ENCODE measurements at places on chromosomes 13 and 19.

DNA sequence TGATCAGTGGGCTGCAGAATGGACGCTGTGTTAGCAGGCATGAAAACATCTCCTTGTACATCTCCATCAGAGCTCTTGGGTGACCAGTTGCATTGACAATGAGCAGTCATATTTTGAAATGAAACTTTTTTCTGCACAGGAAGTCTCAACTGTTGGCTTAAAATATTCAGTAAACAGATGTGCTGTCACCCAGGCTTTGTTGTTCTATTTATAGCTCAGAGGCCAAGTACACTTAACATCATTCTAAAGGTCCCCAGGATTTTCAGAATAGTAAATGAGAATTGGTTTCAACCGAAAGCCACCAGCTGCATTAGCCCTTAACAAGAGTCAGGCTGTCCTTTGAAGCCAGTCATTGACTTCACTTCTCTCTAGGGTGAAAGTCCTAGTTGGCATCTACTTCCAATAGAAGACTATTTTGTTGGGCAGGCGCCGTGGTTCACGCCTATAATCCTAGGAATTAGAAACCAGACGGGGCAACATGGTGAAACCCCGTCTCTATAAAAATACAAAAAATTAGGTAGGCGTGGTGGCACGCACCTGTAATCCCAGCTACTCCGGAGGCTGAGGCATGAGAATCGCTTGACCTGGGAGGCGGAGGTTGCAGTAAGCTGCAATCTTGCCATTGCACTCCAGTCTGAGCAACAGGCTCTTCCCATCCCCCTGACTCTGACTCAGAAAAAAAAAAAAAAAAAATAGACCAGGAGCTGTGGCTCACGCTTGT, 7.9 kb upstream of the PDE4A start:
- DNase-seq: peak; percentile 26

DNA sequence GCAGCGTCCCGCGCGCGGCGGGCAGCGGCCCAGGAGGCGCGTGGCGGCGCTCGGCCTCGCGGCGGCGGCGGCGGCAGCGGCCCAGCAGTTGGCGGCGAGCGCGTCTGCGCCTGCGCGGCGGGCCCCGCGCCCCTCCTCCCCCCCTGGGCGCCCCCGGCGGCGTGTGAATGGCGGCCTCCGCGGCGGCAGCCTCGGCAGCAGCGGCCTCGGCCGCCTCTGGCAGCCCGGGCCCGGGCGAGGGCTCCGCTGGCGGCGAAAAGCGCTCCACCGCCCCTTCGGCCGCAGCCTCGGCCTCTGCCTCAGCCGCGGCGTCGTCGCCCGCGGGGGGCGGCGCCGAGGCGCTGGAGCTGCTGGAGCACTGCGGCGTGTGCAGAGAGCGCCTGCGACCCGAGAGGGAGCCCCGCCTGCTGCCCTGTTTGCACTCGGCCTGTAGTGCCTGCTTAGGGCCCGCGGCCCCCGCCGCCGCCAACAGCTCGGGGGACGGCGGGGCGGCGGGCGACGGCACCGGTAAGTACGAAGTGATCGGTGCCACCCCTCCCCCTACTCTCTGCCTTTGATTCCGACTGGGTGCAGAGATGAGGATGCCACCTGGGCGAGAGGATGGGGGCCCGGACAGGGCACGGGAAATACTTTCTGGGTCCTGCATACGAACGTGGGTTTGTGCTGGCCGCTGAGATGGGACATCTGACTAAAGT, 874 bp downstream of the TRIM28 start:
- no peak for DNase-seq

GRCh38 chr19:13069415-13070359, 33.0 kb downstream of the LYL1 start:
- peak; percentile 16 for DNase-seq

DNA sequence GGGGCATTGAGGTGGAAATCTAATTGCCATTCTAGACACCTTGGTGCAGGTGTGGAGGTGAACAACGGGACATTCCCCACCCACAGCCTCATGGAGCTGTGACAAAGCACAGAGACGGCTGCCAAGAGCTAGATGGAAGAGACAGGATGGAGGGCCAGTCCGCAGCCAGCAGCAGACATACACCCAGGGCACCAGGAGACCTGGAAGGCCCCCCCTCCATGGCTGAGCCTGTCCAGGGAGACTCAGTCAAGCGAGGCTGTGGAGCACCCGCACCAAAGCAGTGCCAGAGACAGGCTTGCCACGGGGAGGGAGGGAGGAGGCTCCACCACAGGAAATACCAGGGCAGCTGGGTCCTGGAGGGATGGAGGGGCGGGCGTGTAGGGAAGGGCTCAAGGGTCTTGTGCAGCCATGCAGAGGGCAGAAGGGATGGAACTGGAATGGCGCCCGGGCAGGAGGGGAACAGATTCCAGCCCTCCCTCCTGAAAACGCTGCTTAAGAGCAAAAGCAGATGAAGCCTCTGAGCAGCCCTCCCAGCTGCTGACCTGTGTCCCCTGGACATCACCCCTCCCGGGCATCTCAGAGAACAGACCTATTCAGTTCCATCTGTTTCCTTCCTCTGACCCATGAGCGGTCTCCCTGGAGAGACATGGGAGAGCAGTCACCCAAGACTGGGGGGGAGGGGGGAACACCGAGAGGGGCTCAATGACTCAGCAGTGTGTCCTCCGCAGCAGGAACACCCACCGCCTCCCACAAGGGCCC, 14.4 kb downstream of the EPS15L1 start:
- DNase-seq: no peak

GRCh38 chr19:8001651-8001994, 3.8 kb downstream of the ELAVL1 start:
- no peak for DNase-seq

DNA sequence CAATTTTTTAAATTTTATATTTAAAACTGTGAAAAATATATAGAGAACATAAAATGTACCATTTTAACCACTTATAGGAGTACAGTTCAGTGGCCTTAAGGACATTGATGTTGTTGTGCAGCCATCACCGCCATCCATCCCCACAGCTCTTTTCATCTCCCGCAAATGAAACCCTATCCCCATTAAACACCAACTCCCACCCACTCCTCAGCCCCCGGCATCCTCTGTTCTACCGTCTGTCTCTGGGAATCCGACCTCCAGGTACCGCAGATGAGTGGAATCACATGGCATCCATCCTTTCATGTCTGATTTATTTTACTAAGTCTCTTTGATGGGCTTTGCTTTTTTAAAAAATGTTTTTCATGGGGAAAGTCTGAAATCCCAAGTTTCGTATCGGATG, 23.8 kb upstream of the SMIM17 start:
- no peak for DNase-seq

DNA sequence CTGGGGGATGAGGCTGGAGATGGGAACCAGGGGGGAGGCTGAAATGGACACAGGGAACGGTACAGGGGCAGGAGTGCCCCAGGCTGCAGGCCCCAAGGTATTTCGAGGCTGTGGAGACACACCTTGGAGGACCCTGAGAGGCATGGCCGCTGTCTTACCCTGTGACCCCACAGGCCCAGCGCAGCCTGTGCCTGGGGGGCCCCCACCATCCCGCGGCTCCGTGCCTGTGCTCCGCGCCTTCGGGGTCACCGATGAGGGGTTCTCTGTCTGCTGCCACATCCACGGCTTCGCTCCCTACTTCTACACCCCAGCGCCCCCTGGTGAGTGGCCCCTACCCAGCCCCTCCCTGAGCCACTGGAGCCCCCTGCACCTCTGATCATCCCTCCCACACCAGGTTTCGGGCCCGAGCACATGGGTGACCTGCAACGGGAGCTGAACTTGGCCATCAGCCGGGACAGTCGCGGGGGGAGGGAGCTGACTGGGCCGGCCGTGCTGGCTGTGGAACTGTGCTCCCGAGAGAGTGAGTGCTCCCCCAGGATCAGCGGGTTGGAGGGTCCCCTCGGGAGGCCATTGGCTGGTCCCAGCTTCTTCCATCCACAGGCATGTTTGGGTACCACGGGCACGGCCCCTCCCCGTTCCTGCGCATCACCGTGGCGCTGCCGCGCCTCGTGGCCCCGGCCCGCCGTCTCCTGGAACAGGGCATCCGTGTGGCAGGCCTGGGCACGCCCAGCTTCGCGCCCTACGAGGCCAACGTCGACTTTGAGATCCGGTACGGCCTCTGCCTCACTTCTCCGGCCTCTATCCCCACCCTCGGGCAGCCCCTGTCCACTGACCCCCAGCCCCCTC, 16.9 kb upstream of the SPIB start:
- DNase-seq: no peak

- no peak for DNase-seq
Observed at GRCh38 chr19:13169769-13170168, 19.6 kb downstream of the IER2 start.

DNA sequence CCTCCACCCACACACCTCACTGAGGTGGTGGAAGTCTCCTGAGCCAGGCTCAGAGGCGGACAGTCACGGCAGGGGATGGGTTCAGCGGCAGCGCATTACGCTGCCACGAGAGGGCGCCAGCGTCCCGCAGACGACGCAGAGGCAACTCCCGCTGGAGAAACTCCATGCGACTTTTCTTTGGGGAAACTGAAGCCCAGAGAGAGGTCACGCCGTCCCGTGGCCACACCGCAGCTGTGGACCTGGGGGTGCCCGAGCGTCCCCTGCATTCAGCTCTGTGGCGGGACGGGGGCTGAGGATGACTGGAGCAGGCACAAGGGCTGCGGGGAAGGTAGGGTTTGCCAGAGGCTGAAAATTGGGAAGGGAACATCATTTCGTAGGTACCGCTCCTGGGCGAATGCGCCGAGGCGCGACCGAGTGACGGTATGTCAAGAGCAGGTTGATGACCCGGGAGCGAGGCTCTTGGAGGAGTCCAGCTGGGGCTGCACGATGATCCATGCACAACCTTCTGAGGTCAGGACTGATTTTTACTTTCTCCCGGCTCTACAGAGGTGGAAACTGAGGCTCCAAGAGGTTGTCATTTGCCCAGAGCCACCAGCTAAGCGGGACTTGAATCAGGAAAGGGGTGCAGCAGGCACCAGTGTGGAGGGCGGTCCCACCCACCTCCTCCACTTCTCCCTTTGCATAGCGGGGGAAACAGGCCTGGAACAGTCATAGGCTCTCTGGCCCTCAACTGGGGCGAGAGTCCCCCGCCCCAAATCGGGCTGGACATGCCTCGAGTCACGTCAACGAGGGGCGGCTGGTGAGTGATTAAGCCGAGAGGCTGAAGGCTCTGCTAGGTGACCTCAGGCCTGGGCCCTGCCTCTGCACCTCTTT, 690 bp upstream of the ARRDC2 start:
- peak; percentile 70 for DNase-seq

- DNase-seq: no peak
Observed at GRCh38 chr19:58229255-58229639, 533 bp downstream of the ZNF544 start.

- no peak for DNase-seq
Observed at GRCh38 chr13:100506154-100506553, 82.4 kb downstream of the GGACT start.

DNA sequence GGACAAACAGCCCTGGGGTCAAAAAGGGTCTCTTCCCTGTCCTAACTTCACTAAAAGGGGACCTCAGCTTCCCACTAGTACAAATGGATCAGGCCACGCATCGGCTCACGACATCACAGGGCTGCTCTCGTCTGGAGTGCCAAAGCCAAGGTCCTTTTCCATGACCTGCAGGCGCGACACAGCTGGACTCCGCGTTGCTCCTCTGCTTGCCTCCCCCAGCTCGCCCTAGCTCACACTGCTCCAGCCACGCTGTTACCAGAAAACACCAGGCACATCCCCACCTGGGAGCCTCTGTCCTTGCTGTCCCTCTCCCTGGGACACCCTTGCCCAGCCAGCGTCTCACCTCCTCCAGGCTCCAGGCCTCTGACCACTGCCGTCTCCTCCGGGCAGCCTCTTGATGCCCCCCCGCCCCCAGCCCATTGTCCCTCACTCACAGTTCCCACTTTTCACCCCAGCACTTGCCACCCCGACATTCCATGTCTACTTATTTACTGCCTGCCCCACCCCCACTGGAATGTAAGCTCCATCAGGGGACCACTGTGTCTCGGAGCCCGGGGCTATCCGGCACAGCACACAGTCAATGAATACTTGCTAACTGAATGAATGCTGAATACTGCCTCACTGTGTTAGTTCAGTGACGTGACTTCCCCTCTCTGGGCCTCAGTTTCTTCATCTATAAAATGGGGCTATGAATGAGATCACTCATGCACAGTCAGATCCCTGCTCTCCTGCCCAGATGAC, 20.7 kb downstream of the AKT2 start:
- DNase-seq: no peak

DNA sequence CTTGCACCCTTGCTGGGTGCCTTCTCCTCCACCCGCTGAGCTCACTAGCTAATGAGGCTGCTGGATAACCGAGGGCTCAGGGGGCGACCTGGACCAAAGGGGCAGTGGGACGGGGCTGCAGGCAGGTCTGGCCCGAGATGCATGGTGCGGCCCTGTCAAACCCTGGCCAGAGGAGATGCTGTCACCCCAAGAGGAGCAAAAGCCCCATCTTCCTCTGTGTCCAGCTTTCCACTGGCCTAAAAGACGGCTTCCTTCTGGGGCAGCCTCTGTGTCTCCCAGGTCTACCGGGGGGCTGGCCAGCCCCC, 261.8 kb downstream of the TBC1D4 start:
- DNase-seq: no peak

DNA sequence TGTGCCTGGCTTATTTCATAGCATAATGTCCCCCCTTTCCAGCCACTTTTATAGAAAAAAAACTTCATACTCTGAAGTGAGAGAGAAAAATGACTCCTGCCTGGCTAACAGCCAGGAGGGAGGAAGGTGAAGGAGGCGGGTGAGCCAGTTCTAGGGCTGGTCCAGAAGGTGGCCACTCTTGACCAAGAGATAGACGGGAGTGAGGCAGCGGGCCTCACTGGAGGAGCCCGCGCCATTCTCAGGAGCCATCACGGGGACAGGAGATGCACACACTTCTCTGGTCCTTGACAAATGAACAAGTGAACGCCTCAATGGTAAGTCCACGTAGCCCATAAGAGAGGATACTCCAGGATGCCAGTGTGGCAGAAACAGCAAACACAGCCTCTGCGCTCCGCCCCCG, 231.4 kb downstream of the UQCRFS1 start:
- DNase-seq: no peak

- DNase-seq: no peak
Observed at GRCh38 chr19:1360126-1360817, 23.4 kb upstream of the NDUFS7 start.

- DNase-seq: no peak
Observed at GRCh38 chr19:58385891-58386575, 1.0 kb upstream of the RPS5 start.

GRCh38 chr13:81224209-81224833, 883.4 kb upstream of the SPRY2 start:
- DNase-seq: no peak

DNA sequence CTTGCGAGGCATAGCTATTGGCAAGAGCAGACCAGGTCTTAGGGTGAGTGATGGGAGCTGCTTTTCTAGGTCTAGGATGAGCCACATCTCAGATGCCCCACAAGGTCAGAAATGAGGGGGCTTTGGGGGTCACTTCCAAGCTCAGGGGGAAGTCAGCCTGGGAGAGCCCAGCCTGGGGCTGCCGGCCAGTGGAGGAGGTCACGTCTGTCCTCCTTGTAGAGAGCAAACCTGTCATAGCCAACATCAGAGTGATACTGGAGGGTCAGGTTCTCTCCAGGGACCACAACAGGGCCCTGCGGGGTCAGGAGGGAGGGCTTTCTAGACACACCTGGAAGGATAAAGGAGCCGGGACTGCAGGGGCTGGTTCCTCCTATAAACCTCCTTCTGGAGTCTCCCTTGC, 2.4 kb downstream of the LILRA5 start:
- DNase-seq: no peak

GRCh38 chr13:111973605-111974340, 93.2 kb upstream of the SOX1 start:
- peak; percentile 28 for DNase-seq
